ENCODE measurements at places on chromosomes 11 and 22. TPM values are rescaled to one million over a fixed set of nuclear protein-coding genes. Genes with fewer than 3 reads are reported as not detected.
A peak's percentile ranks its signal among the peaks of the same experiment; 100 is the strongest.

DNA sequence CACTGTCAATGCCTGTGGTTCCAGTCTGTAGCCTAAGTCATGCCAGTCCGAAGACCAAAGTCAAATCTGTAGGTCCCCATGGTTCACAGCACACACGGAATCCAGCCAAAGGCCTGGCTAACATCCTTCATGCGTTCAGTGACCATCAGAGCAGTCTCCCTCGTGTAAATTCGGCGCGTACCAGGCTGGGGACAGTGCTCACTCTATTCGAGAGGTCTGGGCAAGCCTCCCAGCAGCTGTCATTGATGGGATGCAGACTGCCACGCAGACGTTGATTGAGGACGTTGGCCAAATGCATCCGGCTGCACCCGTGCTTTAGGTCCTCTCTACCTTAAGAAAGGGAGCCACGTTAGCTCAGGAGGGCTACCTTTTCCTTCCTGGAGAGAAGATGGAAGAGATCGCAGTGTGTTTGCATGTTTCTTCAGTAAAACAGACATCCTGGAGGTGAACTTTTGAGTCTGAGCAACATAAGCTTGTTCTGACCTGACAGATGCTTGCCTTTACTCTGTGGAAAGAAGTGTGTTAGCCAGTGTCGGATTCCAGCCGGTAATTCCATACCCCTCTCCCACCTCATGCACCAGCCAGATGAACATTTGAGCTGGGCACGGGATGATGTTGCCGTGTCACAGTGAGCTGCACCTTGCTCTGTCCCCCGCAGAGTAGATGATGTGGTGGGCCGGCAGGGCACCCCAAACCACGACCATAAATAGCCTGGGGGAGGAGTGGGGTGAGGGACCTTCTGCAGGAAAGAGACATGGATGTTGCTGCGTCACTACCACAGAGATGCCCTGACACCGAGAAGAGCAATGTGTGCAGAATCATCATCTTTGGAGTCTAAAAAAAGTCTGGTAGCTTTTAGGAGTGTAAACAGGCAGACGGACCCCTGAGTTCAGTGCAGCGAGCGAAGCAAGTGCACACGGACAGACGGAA lies 12.2 kb downstream of the CTTN start:
- no peak for DNase-seq
- no peaks in the 10 kb centered on the region for H3K4me1 ChIP-seq
- no peak overlapping the region for H3K4me3 ChIP-seq
- H3K27ac ChIP-seq, result no peak overlapping the region
- no peaks in the 10 kb centered on the region for H3K27me3 ChIP-seq

- H3K4me3 ChIP-seq, result no peak overlapping the region
- DNase-seq, result no peak
- H3K4me1 ChIP-seq, result no peaks in the 10 kb centered on the region
- H3K36me3 ChIP-seq, result no peaks in the 10 kb centered on the region
- no peak overlapping the region for H3K27ac ChIP-seq
- no peaks in the 10 kb centered on the region for H3K27me3 ChIP-seq
Observed at GRCh38 chr11:5277807-5278382, 8.2 kb upstream of the HBE1 start.

DNA sequence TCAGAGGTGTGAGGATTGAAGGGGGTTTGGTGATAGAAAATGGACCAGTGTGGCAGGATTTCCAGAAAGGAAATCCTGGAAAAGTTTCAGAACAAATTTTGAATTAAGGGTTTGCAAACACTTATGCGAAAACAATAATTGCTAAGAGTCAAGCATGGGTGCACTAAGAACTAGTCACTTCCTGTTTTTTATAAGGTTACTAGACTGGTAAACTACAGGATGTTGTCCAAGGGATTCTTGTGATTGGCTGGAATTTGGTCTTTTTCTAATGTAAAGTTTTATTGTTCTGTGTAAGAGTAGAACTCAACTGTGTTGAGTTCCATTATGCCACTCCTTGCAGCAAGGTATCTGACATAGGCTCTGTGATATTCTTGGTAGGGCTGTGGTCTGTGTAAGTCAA lies 54.1 kb downstream of the LIF start:
- no peak for DNase-seq
- no peaks in the 10 kb centered on the region for H3K36me3 ChIP-seq
- no peaks in the 10 kb centered on the region for H3K27me3 ChIP-seq
- no peak overlapping the region for H3K4me3 ChIP-seq
- no peak overlapping the region for H3K27ac ChIP-seq

GRCh38 chr11:128660947-128661346 lies 32.9 kb upstream of the FLI1 start:
- H3K27me3 ChIP-seq, result peaks cover 15% of the 10 kb centered on the region
- no peak overlapping the region for H3K4me3 ChIP-seq
- DNase-seq, result no peak
- no peak overlapping the region for H3K27ac ChIP-seq

GRCh38 chr11:128251140-128251539 lies 336.2 kb downstream of the ETS1 start:
- H3K4me3 ChIP-seq, result no peak overlapping the region
- DNase-seq, result no peak
- no peaks in the 10 kb centered on the region for H3K36me3 ChIP-seq
- no peak overlapping the region for H3K27ac ChIP-seq

- no peak overlapping the region for H3K4me3 ChIP-seq
- H3K4me1 ChIP-seq, result no peaks in the 10 kb centered on the region
- H3K36me3 ChIP-seq, result no peaks in the 10 kb centered on the region
- H3K27me3 ChIP-seq, result no peaks in the 10 kb centered on the region
- no peak overlapping the region for H3K27ac ChIP-seq
Observed at GRCh38 chr11:131311776-131312514, 58.5 kb upstream of the NTM start.

- no peak for DNase-seq
- H3K4me3 ChIP-seq, result no peak overlapping the region
- no peak overlapping the region for H3K27ac ChIP-seq
- no peaks in the 10 kb centered on the region for H3K36me3 ChIP-seq
- H3K27me3 ChIP-seq, result no peaks in the 10 kb centered on the region
Observed at GRCh38 chr11:69831985-69832384, 12.8 kb upstream of the FGF3 start.

DNA sequence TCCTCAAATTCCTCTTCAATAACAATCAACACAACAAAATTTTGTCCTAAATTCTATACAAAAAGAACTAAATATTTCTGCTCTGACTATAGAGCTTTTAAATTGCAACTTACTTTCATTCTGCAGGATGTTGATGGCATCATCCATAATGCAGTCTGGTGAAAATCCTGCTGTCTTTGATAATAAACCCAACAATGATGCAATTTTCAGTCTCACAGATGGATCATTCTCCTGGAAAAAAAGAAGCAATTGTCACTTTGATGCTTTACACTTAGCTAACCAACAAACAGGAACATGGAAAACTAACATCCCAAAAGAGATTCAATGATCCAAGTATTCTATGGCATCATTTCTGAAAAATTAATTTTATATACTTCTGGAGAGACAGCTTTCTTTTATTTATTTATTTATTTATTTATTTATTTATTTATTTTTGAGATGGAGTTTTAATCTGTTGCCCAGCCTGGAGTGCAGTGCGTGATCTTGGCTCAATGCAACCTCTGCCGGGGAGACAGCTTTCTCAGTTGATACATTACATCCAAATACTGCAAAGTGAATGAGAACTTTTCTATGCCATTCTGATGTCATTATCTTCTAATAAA lies 13.0 kb downstream of the INTS4 start:
- no peak overlapping the region for H3K4me3 ChIP-seq
- DNase-seq, result no peak
- no peak overlapping the region for H3K27ac ChIP-seq
- no peaks in the 10 kb centered on the region for H3K36me3 ChIP-seq
- no peaks in the 10 kb centered on the region for H3K4me1 ChIP-seq

DNA sequence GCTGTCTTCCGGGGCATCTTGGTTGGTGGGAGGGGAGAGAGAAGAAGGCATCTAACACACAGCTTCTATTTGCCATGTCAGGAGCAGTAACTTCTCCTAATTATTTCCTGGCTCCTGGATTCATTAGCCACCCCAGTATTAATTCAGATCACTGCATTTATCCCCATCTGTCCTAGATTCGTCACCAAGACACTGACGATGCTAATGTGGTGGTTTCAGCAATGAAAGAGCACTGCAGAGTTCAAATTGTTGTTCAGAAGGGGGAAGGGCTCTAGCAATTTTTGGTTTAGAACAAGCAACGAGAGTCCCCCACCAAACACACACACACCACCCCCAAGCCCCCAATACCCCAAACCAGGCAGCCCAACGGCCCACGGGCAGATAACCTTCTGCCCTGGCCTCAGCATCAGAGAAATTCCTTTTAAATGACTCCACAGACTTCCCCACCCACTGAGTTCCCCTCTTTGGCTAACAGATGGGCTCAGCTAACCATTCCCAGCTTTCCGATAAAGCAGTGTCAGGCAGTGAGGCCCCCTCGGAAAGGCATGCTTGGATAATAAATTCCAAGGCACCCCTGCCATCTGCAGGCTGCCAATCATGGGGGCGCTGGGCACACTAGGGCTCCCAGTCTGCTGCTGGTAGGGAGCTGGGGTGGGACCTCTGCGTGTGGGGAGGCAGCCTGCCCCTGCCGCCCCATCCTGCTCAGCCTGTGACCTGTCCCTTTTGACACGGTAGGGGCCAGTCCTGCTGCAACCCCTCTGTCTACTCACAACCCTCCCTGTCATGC lies 453.5 kb downstream of the MIAT start:
- peaks cover 36% of the 10 kb centered on the region for H3K4me1 ChIP-seq
- H3K36me3 ChIP-seq, result no peaks in the 10 kb centered on the region
- no peak overlapping the region for H3K4me3 ChIP-seq

DNA sequence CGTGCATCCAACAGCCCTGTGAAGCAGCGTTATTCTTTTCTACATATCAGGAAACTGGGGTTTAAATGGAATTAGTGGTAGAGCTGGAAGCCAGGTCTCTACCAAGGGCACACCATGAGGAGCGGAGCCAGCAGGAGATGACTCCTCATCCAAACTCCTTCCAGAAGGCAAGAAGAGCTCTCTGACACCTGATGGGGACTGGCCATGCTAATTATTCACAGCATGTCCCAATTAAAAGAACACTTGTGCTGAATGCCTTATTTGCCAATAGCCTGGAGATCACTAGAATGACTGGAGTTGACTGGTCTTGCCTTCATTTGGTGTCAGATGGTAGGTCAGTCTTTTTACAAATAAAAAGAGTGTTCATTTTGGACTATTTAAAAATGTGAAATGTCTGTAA lies 32.9 kb upstream of the SLN start:
- H3K27me3 ChIP-seq, result no peaks in the 10 kb centered on the region
- DNase-seq, result no peak
- no peak overlapping the region for H3K4me3 ChIP-seq
- no peaks in the 10 kb centered on the region for H3K36me3 ChIP-seq

GRCh38 chr11:96328395-96329010 lies 14.5 kb downstream of the MAML2 start:
- no peak for DNase-seq
- no peak overlapping the region for H3K4me3 ChIP-seq
- H3K4me1 ChIP-seq, result peaks cover 62% of the 10 kb centered on the region
- H3K27ac ChIP-seq, result peak overlapping the region; percentile 73
- no peaks in the 10 kb centered on the region for H3K27me3 ChIP-seq

DNA sequence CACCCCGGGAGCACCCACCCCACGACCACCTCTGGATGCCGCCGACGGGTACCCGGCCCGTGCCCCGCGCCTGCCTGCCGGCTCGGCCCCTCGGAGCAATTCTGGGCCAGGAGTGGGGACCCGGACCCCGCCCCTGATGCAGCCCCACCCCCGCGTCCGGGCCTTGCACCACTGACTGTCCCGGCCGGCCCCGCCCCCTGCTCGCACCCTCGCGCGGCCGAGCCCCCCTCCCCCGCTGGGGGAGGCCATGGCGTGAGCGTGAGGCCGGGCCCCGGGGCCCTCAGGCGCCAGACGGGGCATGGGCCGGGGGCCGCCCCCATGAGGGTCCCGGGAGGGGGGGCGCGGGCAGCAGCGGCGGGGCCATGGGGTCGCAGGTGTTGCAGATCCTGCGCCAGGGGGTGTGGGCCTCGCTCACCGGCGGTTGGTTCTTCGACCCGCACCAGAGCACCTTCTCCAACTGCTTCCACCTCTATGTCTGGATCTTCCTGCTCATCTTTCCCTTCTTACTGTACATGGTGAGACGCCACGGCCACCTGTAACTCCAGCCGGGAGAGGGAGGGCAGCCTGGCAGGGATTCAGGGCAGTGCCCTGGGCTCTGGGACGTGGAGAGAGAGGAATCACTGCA lies 486 bp downstream of the PCNX3 start:
- peaks cover 25% of the 10 kb centered on the region for H3K4me1 ChIP-seq
- peak overlapping the region; percentile 85 for H3K27ac ChIP-seq
- no peaks in the 10 kb centered on the region for H3K36me3 ChIP-seq
- H3K4me3 ChIP-seq, result peak overlapping the region; percentile 16
- peak; percentile 83 for DNase-seq
- no peaks in the 10 kb centered on the region for H3K27me3 ChIP-seq

- no peak overlapping the region for H3K27ac ChIP-seq
- H3K4me1 ChIP-seq, result no peaks in the 10 kb centered on the region
- H3K4me3 ChIP-seq, result no peak overlapping the region
- H3K27me3 ChIP-seq, result no peaks in the 10 kb centered on the region
- no peak for DNase-seq
Observed at GRCh38 chr22:44247346-44247745, 65.4 kb downstream of the SHISAL1 start.

- no peak overlapping the region for H3K27ac ChIP-seq
- H3K4me3 ChIP-seq, result no peak overlapping the region
Observed at GRCh38 chr11:84963240-84963639, 663.9 kb downstream of the DLG2 start.

- peaks cover 31% of the 10 kb centered on the region for H3K4me1 ChIP-seq
- H3K4me3 ChIP-seq, result no peak overlapping the region
- no peak for DNase-seq
- H3K27ac ChIP-seq, result no peak overlapping the region
- no peaks in the 10 kb centered on the region for H3K27me3 ChIP-seq
- no peaks in the 10 kb centered on the region for H3K36me3 ChIP-seq
Observed at GRCh38 chr11:66084821-66085475, 14.9 kb downstream of the PACS1 start.

GRCh38 chr11:113370634-113371033 lies 16.9 kb upstream of the ANKK1 start:
- H3K4me3 ChIP-seq, result no peak overlapping the region
- no peak for DNase-seq
- no peaks in the 10 kb centered on the region for H3K27me3 ChIP-seq
- H3K4me1 ChIP-seq, result peaks cover 3% of the 10 kb centered on the region

- peaks cover 21% of the 10 kb centered on the region for H3K27me3 ChIP-seq
- H3K27ac ChIP-seq, result no peak overlapping the region
- no peak overlapping the region for H3K4me3 ChIP-seq
- H3K4me1 ChIP-seq, result peaks cover 46% of the 10 kb centered on the region
Observed at GRCh38 chr11:828506-829175, 922 bp downstream of the CRACR2B start.

GRCh38 chr11:116576526-116576925 lies 196.3 kb downstream of the BUD13 start:
- H3K4me3 ChIP-seq, result no peak overlapping the region
- peaks cover 53% of the 10 kb centered on the region for H3K27me3 ChIP-seq
- no peak overlapping the region for H3K27ac ChIP-seq

- no peak overlapping the region for H3K27ac ChIP-seq
- peaks cover 1% of the 10 kb centered on the region for H3K4me1 ChIP-seq
- H3K4me3 ChIP-seq, result no peak overlapping the region
- H3K36me3 ChIP-seq, result no peaks in the 10 kb centered on the region
- DNase-seq, result no peak
- H3K27me3 ChIP-seq, result no peaks in the 10 kb centered on the region
Observed at GRCh38 chr11:110287537-110287936, 8.9 kb downstream of the RDX start.

GRCh38 chr11:74566146-74566960 lies 26.0 kb upstream of the POLD3 start:
- DNase-seq, result no peak
- no peaks in the 10 kb centered on the region for H3K36me3 ChIP-seq
- no peak overlapping the region for H3K4me3 ChIP-seq

MN1 gene
- 2.3 TPM for polyA plus RNA-seq

BTG4 gene
- not detected for polyA plus RNA-seq

GNAZ gene
- polyA plus RNA-seq, result 5.1 TPM

CCDC73 gene
- polyA plus RNA-seq, result not detected

DERL3 gene
- 5.1 TPM for polyA plus RNA-seq

C11orf65 gene
- 0.34 TPM for polyA plus RNA-seq

Data from hepatocyte (in vitro differentiated cells).